ENCODE measurements at places on chromosomes 16 and 17.
A peak's percentile ranks its signal among the peaks of the same experiment; 100 is the strongest.

- DNase-seq = no peak
Observed at GRCh38 chr17:16044487-16044886, 44.9 kb downstream of the TTC19 start.

GRCh38 chr16:84357191-84357651, 11.1 kb upstream of the ATP2C2 start:
- DNase-seq = no peak

DNA sequence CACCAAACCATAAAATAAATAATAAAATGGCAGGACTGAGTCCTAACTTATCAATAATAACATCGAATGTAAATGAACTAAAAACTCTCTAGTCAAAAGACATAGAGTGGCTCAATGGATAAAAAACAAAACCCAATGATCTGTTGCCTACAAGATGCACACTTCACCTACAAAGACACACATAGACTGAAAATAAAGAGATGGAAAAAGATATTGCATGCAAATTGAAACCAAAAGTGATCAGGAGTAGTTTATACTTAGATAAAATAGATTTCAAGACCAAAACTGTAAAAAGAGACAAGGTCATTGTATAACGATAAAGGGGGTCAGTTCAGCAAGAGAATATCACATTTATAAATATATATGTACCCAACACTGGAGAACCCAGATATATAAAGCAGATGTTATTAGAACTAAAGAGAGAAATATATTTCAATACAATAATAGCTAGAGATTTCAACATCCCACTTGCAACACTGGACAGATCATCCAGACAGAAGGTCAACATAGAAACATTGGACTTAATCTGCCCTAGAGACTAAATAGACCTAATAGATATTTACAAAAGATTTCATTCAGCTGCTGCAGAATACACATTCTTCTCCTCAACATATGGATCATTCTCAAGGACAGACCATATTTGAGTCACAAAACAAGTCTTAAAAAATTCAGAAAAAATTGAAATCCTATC, 29.8 kb downstream of the SLC47A2 start:
- no peak for DNase-seq

DNA sequence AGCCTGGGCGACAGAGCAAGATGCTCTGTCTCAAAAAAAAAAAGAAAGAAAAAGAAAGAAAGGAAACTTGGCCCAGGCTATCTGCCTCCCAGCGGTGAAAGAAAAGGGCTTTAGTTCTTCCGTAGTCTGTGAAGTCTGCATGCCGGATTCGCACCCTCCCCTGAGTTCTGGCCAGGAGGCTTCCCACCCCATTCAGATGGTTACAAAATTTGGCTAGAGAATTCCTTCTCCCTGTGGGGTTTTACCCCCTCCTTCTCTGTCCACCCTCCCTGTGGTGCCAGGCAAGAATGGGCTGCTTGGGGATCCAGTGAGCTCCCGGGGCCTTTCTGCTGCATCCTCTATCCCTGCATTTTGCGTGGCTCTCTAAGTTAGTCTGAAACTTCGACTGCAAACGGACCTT, 37.8 kb downstream of the PAFAH1B1 start:
- no peak for DNase-seq

GRCh38 chr16:71536752-71537499, 10.7 kb downstream of the CHST4 start:
- no peak for DNase-seq

DNA sequence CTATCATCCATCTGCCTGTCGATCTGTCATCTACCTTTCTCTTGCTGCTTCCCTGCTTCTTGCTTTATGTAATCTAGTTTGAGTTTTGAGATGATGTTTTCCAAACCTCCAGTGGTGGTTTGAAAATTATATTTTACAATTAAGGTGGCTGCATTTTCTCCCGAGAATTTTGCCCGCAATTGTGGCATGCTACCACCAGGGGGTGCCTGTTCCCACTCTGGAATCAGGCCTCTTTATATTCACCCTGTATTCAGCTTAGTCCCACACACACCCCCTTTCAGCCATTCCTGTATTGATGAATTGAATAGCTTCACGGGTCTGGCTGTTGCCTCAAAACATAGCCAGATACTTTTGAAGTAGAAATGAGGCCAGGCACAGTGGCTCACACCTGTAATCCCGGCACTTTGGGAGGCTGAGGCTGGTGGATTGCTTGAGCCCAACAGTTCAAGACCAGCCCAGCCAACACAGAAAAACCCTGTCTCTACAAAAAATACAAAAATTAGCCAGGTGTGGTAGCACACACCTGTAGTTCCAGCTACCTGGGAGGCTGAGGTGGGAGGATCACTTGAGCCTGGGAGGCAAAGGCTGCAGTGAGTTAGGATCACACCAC, 3.2 kb downstream of the PRSS22 start:
- DNase-seq = no peak

DNA sequence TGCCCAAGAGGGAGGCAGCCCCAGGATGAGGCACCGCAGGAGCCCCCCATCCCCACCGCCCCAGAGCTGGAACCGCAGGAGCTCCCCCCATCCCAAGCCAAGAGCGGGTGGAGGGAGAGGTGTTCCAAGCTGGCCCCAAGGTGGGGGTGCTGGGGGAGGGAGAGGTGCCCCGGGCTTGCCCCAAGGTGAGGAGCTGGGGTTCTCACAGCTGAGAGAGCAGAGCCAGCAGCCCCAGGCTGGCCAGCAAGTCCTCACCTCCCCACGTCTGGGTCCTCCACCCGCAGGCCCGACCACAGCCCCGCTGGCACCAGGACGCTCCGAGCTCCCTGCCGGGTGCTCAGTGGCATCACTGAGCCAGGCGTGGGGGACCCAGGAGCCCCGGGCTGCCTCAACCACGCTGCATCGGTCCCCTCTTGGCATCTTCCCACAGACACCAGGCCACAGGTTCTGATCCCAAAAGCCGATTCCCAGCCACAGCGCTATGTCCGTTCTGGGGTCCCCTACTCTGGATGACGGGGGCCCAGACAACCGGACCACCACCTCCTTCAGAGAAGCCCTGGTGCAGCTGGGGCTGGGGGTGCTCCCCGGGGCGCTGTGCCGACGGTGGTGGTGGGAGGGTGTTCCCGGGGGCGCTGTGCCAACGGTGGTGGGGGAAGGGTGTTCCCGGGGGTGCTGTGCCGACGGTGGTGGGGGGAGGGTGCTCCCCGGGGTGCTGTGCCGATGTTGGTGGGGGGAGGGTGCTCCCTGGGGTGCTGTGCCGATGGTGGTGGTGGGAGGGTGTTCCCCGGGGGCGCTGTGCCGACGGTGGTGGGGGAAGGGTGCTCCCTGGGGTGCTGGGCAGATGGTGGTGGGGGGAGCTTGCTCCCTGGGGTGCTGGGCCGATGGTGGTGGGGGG, 15.4 kb upstream of the WDR45B start:
- no peak for DNase-seq

GRCh38 chr17:48604770-48605329, at the start of gene HOXB6:
HOXB6 (minus strand) TSS chr17:48604986; CDS start chr17:48598150, 6,836 bp downstream.
- no peak for DNase-seq

DNA sequence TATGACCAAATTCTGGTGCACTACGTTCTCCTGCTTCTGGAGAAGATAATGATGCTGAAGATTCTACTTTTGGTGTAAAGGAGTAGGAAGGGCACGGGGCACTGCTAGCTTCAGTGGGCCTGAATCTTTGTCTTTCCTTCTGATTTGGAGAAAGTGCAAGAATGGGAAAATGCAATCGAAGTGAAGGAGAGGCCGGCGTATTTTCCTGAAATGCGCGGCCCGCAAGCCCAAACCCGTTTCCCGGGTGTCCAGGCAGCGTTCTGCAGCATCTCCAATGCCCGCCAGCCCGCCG, 372 bp upstream of the NDE1 start:
- DNase-seq = no peak

DNA sequence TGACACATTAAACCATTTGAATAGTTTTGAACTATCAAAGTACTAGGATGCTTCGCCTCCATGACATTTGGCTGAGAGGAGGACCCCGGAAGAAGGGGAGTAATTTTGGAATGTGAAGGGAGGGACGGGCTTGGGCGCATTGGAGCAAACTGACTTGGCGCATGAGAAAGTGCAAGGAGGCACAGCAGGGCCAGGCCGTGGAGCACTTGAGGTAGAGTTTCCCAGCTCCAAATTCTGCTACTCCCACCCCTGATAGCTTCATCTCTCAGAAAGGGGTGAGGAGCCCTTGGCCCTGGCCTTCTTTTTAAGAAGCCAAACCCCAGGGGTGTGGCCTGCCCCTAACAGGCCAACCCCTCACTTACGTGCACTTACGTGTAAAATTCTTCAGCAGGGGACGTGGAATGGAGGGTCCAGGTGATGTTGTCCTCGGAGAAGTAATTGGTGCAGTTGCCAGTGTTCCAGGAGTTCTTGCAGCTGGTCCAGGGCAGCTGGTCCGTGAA, 17.7 kb downstream of the SLC6A4 start:
- DNase-seq = no peak

DNA sequence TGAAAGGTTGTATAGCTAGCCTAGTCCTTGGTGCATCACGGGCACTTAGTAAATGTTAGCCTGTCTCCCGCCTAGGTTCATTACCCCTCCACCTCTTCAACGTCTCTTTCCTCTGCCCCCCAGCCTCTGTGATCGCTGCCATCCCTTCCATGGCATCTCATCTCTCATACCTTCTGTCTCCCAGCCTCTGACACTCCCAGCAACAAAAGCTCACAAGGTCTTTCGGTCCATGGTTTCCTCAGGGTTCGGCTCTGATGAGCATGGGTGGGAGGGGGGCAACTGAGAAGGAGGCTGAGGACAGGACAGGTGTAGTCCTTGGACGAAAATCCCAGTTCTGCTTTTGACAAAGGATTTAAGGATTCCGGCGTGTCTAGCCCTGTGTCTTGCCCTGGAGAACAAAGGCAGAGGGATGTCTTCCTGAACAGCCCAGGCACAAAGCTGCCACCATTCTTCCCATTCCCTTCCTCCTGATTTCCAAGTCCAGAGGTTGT, 16.7 kb downstream of the CCR7 start:
- no peak for DNase-seq

GRCh38 chr16:85535352-85536072, 77.6 kb upstream of the GSE1 start:
- DNase-seq = no peak

- no peak for DNase-seq
Observed at GRCh38 chr16:54116124-54116655, 170.4 kb downstream of the IRX3 start.

- no peak for DNase-seq
Observed at GRCh38 chr17:68603656-68604055, 2.5 kb upstream of the FAM20A start.

DNA sequence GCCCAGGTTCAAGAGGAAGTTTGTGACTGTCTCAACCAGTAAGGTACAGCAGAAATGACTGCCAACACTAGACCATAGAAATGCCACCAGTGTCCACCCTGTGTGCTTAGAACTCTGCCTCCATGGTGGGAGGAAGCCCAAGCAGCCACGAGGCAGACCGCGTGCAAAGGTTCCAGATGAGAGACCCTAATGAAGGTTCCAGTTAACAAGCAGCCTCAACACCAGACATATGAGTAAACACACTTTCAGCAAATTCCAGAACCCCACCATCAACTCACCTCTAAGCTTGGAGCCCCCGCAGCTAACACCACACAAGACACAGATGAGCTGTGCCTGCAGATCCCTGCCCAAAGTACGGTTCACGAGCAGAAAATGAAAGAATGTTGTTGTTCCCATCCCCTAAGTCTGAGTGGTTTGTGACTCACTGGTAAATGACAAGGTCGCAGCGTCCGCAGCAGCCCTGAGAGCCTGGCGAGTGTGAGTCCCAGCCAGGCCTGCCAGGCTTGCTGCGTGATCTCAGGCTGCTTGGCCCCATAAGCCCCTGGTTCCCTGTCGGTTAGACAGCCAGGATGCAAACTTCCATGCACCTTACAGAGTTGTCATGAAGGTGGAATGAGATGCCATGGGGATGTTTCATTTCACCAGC, 193.7 kb downstream of the C16orf95 start:
- DNase-seq = no peak

GRCh38 chr16:70715055-70715858, 29.4 kb upstream of the MTSS2 start:
- peak; percentile 46 for DNase-seq

DNA sequence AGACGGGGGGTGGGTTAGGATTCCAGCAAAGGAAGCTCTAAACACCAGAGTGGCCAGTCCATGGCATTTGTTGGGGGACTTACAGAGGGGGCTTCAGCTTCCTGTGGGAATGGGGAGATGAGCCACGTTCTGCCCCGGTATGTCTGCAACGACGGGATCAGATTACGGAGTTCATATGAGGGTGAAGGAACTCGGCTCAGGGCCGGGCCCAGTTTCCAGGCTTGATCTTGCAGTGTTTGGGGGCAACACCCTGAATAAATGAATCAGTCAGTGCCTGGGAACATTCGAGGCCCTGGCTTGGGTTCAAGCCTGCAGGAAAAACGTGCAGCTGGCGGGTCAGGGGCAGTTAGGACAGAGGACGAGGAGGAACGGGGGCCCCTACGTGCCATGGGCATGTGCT, 54.0 kb downstream of the JPH3 start:
- no peak for DNase-seq

GRCh38 chr17:8698162-8698971, 46.3 kb downstream of the CCDC42 start:
- peak; percentile 7 for DNase-seq

- no peak for DNase-seq
Observed at GRCh38 chr17:14157822-14158221, 78.8 kb downstream of the CDRT15 start.

DNA sequence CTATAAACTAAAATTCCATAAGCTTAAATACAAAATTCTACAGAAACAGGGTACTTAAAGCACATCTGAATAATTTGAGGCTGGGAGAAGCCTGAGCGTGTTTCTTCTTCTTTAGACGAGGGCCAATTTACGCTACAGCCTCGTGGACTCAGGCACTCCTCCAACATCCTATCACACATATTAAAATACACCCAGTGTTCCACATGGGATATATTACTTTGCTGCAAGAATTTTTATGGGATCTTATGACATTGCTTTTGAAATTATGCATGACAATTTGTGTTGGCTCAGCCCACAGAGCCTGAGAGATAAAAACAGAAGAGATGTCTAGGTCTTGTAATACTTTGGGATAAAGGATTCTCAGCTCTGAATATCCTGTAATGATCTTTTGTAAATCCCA, 3.5 kb upstream of the TANGO6 start:
- no peak for DNase-seq

DNA sequence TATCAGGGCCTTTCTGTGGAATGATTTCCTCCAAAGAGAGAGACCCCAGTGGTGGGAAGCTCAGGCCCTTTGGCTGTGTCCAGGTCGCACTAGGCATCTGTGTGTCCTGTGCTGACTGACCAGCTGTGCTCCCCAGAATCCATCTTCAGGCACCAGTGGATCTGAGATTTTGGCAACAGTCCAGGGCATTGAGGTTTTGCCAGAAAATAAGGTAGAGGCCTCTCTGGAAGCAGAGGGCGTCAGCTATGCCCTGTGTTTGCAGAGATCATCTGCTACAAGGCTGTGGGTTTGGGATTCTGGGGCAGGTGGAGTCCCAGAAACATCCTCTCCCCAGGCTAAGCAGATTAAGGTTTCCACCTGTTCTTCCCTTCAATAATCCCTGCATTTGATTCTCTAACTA, 57.5 kb upstream of the TOB1 start:
- peak; percentile 42 for DNase-seq

GRCh38 chr17:2335726-2336214, 487 bp downstream of the TSR1 start:
- no peak for DNase-seq
